Omental fat pad (tissue), 4 donors: ENCODE measurements at places on chromosomes 3 and 15. TPM values are rescaled to one million over a fixed set of nuclear protein-coding genes. Genes with fewer than 3 reads are reported as not detected.

The AGBL1 gene
- total RNA-seq: not detected

The CHST13 gene
- total RNA-seq: not detected

The C15orf62 gene
- total RNA-seq: 0.19 TPM

The ACSBG1 gene
- not detected for total RNA-seq
